ENCODE measurements at places on chromosomes 12 and 14.
A peak's percentile ranks its signal among the peaks of the same experiment; 100 is the strongest.

DNA sequence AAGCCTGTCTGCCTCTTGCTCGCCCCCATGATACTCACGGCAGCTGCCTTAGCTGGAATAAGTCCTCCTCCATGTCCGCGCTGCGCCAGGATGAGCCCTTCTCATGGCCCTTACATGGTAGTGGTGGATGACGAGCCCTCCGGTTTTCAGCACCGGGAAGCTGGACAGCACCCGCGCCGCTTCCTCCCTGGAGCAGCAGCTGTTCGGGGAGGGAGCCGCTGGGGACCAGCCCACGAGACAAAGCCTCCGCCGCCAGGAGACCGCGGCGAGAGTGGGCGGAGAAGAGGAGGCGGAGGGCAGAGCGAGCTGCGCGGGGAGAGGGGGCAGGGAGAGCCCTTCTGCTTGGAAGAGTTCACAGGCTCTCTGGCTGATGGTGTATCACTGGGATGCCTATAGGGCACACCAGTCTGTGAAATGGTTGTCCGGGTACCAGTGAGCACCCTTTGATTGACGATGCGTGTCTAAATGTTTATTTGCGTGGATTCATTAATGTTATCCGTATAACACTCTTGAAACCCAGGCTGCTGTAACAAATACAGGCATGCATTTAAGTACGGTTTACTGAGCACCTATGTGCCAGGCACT, at the start of gene SVOP:
Gene SVOP (minus strand): TSS at position 273 of the 585 bp plus-strand sequence. CDS start 200 bp downstream, at position 73.
- DNase-seq: peak; percentile 23

DNA sequence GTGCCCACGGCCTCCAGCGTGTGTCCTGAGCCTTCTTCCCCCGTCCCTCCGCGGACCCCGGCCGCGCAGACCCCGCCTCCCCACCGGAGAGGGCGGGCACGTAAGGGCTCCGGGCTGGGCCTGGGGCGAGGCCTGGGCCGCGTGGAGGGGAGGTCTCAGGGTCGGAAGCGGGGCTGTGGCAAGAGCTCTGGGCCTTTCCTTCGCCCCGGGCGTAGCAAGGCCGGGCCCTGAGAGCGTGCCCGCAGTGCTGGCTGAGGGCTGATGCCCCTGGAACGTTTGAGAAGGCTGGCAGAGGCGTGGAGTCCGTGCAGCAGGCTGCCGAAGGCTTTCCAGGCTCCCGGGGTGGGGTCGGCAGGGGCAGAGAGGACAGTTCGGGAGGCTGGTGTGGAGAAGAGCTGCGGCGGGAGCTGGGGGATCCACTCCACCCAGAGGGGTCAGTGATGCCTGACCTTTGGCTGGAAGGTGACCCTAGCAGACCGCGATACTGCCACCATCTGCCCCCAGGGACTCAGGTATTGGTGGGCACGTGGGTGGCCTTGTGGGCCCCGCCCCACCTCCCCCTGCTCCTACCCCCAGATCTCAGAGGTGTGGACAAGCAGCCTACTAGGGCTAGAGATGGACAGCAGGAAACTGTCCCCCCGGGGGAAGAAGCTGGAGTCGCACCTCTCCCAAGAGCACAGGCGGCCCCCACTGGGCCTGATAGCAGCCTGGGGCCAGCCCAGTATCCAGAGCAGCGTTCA, 558 bp downstream of the TEX22 start:
- no peak for DNase-seq

- no peak for DNase-seq
These were observed 18.3 kb upstream of the LRP1-AS start for GRCh38 chr12:57165741-57166140.

GRCh38 chr12:32756476-32757066, 874 bp upstream of the YARS2 start:
- DNase-seq: no peak

Measured in GM06990 (cell line).